Cortex of kidney (tissue), 1 donor: ENCODE measurements at places on chromosomes 3 and 15.

GRCh38 chr15:68640791-68641331, 62.1 kb downstream of the CORO2B start:
- no peak for DNase-seq

- DNase-seq, result no peak
Observed at GRCh38 chr3:18747383-18747782, 322.2 kb upstream of the SATB1 start.

GRCh38 chr15:80052597-80053304, 6.7 kb upstream of the ZFAND6 start:
- DNase-seq, result no peak

GRCh38 chr3:55647670-55648069, 160.6 kb upstream of the WNT5A start:
- no peak for DNase-seq

DNA sequence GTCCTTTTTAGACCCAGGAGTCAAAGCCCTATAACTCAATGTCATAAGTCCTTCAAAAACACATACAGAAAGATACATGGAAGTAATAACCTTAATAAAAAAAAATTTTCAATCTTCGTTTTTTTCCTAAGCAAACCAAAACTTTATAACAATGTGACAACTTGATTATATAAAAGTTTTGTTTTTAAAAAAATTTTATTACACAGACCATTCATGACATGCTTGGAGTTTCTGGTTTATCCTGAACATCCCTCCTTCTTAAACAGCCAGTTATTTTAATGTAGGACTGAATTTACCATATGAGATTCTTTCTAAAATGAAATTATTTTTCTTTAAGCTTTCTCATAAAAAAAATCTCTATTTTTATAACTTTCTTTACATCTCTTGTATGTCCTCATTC, 30.7 kb downstream of the IQCF6 start:
- DNase-seq, result no peak

GRCh38 chr3:112505907-112506306, 6.6 kb upstream of the BTLA start:
- no peak for DNase-seq

DNA sequence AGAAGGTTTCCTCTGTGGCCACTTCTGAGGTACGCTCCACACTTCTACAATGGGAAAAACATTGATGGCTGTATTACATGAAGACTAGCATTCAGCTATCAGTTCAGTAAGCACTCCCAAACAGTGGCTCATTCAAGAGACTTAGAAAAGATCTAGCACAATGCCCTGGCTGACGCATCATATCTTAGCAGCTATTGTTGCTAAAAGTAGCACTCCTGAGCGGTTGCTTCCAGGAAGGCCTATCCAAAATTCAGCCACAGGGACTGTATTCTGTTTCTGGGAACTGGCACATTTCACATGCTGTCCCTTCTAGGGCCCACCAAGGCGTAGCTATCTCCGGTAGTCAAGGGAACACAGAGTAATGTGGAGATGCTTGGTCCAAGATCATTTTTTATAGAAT, 21.2 kb upstream of the SPRED1 start:
- DNase-seq, result no peak

DNA sequence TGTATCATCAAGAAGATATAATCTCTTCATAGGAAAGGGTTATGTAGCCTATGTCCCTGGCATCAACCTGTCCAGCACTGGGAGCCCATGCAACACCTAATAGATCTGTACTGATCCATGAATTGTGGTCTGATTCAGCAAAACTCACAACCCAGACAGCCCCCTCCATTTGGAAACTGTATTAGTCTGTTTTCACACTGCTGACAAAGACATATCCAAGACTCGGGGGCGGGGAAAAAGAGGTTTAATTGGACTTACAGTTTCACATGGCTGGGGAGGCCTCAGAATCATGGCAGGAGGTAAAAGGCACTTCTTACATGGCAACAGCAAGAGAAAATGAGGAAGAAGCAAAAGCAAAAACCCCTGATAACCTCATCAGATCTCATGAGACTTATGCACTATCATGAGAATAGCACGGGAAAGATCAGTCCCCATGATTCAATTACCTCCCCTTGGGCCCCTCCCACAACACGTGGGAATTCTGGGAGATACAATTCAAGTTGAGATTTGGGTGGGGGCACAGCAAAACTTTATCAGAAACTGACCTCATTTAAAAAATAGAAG, 83.3 kb downstream of the TRIM42 start:
- no peak for DNase-seq

DNA sequence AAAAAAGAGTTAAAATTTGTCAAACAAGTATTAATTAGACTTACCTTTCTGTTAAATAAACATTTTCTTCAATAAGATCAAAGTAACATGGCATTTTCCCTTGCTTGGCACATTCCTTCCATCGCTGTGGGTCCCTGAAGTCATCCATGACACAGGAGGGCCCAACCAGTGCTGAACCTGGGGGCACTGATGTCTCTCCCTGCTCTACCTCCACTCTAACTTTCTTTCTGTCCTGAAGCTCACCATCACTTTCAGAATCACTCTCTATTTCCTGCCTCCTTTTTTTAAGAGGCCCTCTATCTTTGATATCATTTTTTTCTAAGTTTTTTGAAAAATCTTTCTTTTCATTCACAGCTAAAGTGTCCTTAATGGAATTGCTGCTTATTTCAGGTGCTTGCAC, 43.8 kb downstream of the SETD2 start:
- DNase-seq, result no peak

DNA sequence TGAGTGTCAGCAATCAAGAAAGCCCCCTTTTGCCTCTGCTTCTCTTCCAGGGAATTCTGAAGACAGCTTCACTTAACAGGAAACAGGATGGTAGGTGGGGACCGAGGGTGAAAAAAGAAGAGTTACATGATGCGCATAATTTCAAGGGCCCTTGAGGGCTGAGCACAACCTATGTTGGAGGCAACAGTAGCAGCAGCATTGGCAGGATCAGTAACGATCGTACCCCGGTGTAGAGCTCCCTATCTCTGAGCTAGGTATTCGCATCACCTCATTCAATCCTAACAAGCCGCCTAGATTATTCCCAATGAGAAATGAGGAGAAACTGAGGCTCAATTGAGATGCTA, 432 bp upstream of the RAD54L2 start:
- DNase-seq, result no peak

GRCh38 chr3:51657234-51657633, 13.8 kb upstream of the TEX264 start:
- DNase-seq, result no peak

DNA sequence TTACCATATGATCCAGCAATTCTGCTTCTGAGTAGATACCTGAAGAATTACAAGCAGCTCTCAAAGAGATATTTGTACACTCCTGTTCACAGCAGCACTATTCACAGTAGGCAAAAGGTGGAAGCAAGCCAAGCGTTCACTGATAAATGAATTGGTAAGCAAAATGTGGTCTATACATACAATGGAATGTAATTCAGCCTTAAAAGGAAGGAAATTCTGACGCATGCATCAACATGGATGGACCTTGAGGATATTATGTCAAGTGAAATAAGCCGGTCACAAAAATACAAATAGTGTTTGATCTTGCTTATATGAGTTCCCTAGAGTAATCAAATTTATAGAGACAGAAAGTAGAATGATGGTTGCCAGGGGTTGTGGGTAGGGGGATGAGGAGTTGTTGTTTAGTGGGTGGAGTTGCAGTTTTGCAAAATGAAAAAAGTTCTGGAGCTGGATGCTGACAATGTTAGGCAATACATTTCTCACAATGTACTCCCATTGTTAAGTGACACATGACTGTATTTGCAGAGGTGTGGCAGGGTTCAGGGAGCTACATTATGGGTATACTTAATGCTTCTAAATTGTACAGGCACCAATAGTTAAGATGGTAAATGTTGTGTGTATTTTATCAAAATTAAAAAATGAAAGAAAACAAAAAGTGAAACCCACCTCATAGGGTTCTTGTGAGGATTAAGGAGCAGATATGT, 26.7 kb downstream of the SLC6A1 start:
- no peak for DNase-seq

DNA sequence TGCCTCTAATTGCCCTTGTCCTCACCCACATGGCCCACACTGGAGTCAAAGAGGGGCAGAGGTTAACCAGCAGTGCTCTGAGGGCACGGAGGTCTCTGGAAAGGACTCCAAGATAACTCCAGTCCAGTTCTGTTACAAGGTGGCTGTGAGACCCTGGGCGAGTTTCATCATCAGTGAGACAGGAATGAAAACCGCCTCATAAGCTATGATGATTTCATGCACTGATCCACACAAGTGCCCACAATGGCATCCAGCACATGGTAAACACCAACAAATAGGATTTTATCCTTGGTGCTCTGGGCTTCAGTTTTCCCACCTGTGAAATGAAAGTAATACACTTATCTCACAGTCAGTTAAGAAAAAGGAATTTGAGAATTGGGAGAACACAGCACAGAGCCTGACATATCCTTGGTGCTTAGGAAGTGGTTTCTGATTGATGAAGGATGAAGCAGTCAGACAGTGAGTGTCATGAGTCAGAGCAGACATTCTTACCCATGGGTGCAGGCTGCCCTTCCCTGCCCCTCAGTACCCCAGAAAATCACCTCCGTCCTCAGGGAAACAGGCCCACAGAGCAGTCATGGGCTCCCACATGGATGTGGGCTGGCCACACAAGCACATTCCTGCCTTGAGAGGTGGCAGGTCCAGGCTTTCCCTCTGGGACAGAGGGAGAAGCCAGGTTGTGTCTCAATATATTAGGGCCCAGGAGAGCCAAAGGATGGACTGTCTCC, 48.4 kb downstream of the DAPK2 start:
- DNase-seq, result no peak

GRCh38 chr3:81217101-81217500, 544.3 kb downstream of the GBE1 start:
- DNase-seq, result no peak

- DNase-seq, result no peak
Observed at GRCh38 chr3:132315851-132316250, 1.4 kb upstream of the ACP3 start.

DNA sequence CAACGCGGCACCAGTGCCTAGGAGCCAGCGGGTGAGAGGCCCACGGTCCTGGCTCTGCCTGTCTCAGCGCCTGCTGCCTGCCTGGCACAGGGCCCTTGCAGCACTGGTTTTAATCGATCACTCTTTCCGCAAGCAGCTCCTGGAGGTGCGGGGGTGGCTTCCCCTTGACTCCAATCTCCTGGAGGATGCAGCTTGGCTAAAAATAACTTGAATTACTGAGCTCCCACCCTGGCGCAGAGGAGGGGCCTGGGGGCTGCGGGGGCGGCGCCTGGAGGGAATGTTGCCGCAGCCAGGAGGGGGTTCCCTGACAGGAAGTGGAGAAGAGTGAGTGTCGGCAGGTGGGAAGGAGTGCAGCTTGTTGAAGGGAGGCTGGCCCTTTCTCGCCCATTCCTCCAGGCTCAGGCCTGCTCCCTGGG, 9.9 kb upstream of the RPL29 start:
- no peak for DNase-seq

GRCh38 chr3:79203144-79203519, 564.7 kb downstream of the ROBO1 start:
- DNase-seq, result no peak

- no peak for DNase-seq
Observed at GRCh38 chr3:123448536-123449101, at the start of gene ADCY5. TSS of gene ADCY5 (minus strand) at chr3:123449090. CDS start at chr3:123448545, 545 bp downstream.

DNA sequence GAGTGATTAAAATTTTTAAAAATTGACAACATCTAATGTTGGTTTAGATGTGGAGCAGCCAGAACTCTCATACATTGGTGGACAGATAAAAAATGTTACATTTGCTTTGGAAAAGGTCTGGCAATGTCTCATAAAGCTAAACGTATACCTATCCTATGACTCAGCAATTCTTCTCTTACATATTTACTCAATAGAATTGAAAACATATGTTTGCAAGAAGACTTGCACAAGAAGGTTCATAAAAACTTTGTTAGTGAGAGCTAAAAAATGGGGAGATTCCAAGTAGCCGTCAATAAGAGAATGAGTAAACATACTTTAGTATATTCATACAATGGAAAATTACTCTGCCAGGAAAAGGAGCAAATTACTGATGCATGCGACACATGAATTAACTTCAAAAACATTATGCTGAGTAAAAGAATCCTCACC, 30.0 kb downstream of the MASP1 start:
- DNase-seq, result no peak

GRCh38 chr3:152938974-152939636, 104.2 kb downstream of the P2RY1 start:
- no peak for DNase-seq

DNA sequence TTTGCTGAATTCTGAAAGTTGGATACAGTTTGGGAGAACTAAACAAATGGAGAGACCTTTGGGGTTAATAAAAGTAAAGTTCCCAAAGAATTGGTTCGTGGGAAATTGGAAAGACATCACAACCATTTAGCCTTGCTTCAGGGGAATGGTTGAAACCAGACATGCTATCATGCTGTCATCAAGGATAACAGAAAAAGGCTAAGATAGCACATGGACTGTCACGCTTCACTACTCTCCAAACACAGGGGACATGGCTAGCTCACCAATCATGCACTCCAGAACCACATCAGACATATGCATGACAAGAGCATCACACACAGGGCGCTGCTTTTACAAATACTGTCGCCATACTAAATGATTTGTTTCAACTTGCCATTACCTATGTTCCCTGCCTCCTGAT, 671.7 kb upstream of the ROBO1 start:
- DNase-seq, result no peak

GRCh38 chr3:71309342-71309741, 274.2 kb downstream of the FOXP1 start:
- DNase-seq, result no peak

DNA sequence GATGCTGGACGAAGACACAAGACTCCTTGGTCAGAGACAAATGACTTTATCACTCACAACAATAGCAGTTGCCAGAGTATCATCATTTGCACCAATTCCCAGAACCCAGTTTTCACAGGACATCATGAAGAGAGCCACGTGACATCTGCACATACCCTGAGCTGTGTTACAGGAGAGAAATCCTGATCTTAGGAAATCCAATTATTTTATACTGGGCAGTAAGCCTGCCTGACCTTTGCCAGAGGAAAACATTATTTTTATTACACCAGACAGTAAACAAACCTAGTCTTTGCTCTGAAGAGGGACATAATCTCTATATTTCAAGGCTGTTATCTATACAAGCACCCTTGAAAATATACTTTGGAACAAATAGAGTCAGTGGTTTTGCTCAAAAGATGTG, 77.4 kb downstream of the ZBBX start:
- no peak for DNase-seq

GRCh38 chr3:118641608-118642007, 393.0 kb downstream of the IGSF11 start:
- DNase-seq, result no peak

- no peak for DNase-seq
Observed at GRCh38 chr3:36964817-36965216, 20.0 kb upstream of the TRANK1 start.

GRCh38 chr3:124526601-124527000, 203.7 kb upstream of the UMPS start:
- DNase-seq, result no peak

DNA sequence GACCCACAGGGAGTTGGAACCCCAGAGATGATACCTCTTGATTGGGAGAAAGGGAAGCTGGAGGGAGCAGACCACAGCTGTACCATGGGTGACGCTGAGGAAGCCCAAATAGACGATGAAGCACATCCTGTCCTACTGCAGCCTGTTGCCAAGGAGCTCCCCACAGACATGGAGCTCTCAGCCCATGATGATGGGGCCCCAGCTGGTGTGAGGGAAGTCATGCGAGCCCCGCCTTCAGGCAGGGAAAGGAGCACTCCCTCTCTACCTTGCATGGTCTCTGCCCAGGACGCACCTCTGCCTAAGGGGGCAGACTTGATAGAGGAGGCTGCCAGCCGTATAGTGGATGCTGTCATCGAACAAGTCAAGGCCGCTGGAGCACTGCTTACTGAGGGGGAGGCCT, 201.1 kb downstream of the AKAP13 start:
- no peak for DNase-seq

- no peak for DNase-seq
Observed at GRCh38 chr3:160927620-160928019, 171.6 kb downstream of the PPM1L start.
